Activated T-cell treated with anti-CD3 and anti-CD28 coated beads, Interleukin-2, amount 50 U/mL, for 1 hour (primary cell): ENCODE measurements at places on chromosomes 11 and 22.

- DNase-seq: no peak
Observed at GRCh38 chr11:30245621-30246020, 14.8 kb downstream of the FSHB start.

- DNase-seq: no peak
Observed at GRCh38 chr11:69965821-69966582, 112.1 kb upstream of the ANO1 start.

DNA sequence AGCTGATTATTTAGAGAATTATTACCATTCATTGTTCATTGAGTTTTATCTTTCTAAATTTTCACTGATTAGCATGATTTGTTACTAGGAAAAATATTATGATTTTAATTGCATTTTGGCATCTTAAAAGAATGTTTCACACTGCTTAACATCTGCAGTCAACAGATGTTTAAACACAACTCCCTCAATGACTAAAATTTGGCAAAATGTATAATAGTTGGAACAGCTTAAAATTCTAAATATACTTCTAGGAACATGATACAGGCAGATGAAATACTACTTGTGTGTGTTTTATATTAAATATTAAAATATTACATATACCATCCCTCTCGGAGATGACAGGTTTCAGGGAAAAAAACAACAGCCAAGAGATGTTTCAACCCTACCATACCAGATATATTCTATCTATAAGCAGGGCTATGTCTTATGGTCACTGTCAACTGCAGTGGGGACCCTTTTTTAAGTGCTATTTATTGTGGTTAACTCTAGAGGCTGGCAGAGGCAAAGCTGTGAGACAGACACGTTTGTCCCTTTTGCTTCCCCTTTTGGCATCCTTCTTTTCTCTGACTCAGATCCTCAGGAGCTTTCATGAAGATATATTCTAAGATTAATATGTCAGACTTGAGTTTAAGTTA, 81.9 kb downstream of the BDNF start:
- DNase-seq: no peak

- no peak for DNase-seq
Observed at GRCh38 chr11:66271816-66272215, 3.4 kb downstream of the RAB1B start.

- DNase-seq: no peak
Observed at GRCh38 chr22:48084041-48084728, 1321.7 kb downstream of the TBC1D22A start.

DNA sequence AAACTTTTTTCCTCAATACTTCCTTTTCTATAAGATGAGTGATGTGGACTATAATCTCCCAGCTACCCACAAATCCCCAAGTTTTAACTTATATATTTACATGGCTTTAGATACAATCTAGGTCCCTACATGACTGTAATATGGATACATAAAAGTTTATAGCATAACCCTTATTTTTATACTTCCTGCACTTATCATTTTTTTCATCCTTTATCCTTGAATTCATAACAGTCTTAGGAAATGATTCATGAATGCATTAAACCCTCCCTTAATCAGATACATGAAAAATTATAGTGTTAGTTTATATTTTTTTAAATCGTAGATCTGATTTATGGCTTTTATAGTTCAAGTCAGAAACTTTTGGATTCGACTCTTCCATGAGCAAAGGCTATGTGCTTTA, 195.8 kb downstream of the MAML2 start:
- no peak for DNase-seq

DNA sequence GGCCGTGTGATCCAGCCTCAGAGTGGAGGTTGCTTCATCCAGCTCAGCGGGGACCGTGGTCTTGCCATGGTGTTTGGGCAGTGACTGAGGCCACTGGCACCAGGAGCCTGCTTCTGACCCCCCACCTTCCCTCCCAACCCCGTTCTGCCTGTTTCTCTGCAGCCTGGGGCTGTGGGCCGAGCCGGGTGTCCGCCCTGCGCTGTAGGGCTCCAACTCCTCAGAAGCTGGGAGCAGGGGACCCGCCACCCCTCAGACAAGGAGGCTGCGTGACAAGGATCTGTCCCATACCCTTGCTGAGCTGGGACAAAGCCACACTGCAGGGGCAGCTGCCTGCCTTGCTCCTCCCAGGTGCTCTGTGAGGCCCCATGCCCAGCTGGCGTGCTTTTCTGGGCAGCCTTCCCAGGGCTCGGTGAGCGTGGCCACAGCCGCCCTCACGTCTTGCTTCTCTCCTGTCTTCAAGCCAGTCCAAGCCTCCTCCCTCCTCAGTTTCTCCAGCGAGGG, 11.7 kb upstream of the ARFGAP3 start:
- no peak for DNase-seq

- no peak for DNase-seq
Observed at GRCh38 chr11:60130496-60130895, 42.0 kb downstream of the MS4A2 start.

DNA sequence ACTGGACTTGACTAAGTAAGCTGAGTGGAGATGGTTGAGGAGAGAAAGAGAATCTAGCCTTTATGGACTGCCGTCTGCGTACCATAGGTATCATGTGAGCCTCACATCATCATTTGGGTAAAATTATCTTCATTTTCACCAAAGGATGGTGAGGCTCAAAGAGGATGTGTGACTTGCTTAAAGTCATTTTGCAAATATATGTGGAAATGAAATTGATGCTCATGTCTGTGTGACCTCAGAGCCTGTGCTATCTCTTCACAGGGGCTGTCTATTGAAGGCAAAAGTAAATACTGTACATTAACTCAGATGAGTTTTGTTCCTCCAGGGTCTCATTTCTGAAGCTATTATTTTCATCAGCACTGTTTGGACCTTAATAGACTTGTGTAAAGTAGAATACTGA, 83.3 kb upstream of the ALKBH3 start:
- DNase-seq: no peak

DNA sequence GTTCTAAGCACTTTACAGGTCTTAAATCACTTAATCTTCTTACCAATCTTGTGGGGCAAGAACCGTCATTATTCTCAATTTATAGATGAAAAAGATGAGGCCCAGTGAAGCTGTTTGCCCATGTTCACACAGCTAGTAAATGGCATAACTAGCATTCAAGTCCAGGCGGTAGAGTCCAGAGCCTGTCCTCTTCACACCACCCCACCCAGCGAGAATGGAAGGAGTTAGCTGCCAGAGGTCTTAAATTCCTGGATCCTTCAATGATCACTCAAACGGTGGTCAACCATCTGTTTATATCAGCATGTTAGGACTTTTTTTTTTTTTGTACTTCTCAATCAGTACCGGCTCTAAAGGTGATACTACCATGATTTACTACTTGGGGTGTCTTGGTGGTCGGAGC, 43.3 kb downstream of the PARVA start:
- DNase-seq: no peak

- no peak for DNase-seq
Observed at GRCh38 chr22:46798041-46798365, 35.6 kb downstream of the TBC1D22A start.

DNA sequence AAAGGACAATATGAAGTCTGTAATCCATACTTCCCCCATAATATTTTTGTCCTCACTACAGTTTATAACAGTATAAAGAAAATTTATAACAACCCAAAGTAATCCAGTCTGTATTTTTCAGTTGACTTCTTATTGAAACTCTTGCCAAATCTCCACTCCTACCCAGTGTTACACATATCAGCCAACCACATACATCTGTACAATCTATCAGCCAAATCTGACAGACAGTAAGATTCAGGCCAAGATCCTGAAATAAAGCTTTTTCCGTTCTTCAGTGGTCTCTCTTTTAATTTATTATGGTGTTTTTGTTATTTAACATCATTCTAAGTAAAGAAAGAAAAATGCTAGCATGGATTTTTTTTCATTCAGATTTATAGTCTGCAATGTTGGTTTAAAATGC, 2370.9 kb upstream of the RAG2 start:
- DNase-seq: no peak

- DNase-seq: no peak
Observed at GRCh38 chr22:45157907-45158306, 5.8 kb upstream of the NUP50 start.

DNA sequence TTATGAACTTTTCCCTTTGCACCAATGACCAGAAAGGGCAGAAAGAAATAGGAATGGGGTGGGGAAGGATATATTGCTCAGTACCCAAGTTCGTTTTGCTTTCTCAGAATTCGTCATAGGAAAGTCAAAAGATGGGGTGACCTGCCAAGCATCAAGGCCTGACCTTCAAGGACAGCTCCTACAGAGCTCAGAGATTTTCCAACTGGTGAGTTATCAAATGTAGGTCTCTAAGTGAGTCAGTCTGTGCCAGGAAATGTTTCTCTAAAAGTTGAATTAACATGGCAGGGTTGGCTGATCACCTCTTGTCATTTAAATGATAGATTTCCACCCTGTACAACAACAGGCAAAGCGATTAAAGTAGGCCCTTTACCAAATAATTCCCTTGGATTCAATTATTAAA, 307.2 kb downstream of the CADM1 start:
- DNase-seq: no peak

- DNase-seq: no peak
Observed at GRCh38 chr11:119889728-119890280, 160.8 kb upstream of the NECTIN1 start.

DNA sequence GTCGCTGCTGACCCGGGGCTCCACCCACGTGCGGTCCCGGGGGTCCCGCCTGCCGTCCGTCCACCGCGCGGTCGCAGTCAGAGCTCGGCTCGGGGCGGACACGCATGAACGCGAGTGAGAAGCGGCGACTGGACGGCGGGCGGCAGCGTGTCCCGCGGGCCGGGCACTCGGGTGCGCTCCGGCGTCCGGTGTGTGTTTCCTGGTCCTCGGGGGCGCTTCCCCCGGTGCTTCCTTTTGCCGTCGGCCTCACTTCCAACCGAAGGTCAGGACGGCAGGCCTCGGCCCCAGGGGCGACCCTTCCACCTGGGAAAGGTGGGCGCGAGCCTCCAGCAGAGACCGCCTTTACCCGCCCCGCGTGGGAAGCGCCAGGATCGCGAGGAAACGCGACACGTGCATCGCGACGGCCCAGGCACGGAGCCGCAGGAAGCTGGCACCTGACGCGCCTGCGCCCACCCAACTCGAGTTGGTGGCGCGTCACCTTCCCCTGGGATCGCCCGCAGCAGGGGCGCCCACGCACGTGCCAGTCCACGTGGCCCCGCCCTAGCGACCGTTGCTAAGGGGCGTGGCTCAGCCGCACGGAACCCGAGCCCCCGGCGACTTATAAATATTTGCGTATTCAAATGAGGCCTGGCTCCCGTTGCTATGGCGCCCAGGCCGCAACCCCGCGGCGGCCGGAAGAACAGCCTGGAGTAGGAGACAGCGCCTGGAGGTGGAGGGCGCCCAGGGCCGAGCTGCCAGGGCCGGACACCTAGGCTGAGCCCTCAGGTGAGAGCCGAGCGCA, at the start of gene LRRC56:
TSS of gene LRRC56 (plus strand) at position 687 of the 781 bp plus-strand sequence. CDS start 3,158 bp downstream, outside the sequence.
- DNase-seq: peak; percentile 95

DNA sequence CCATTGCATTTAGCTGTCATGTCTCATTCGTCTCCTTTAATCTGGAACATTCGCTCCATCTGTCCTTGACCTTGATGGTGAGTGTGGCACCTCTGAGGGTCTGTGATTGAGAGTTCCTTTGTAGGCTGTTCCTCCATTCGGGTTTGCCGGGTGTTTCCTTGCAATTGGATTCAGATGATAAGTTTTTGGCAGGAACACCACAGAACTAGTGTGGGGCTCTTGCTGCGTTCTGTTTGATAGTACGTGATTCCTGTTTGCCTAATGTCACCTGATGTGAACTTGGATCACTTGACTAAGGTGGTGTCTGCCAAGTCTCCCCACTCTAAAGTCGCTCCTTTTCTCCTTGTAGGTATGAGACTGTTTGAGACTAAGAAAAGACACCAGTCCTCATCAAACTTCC, 109.7 kb upstream of the TMEM45B start:
- no peak for DNase-seq

DNA sequence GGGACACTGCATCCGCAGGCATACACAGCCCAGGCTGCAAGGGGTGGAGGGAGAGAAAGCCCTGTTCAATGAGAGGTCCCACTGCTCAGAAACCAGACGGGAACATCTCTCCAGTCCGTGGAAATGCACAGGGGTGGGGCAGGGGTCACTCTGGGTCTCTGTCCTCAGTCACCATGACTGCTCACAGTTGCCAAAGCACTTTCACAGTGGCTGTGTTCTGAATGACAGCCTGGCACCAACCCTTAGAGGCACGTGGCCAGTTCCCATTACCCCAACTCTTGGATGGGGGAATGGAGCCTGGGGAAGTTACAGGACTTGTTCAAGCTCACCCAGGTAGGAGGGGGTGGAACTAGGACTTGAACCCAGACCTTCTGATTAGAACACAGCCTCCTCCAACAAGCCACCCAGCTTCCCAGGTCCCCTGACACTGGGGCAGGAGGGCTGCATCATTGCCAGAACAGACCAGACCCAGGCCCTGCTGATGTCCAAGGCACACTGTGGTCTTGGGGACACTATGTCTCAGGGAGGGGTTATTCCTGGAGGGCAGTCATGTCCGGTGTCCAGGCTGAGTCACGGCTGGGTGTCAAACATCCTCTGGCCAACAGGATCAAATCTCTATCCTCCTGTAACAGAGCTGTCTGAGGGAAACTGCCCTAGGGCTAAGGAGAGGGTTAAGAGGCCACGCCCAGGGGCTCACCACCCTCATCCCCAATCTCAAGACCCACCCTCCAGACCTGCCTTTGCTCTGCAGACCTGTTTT, 8.2 kb downstream of the ZNF70 start:
- no peak for DNase-seq

GRCh38 chr11:131099013-131099412, 182.7 kb upstream of the SNX19 start:
- DNase-seq: no peak

GRCh38 chr11:112159098-112160065, 4.5 kb downstream of the IL18 start:
- DNase-seq: no peak

- DNase-seq: no peak
Observed at GRCh38 chr11:92633820-92634219, 335.6 kb upstream of the MTNR1B start.

DNA sequence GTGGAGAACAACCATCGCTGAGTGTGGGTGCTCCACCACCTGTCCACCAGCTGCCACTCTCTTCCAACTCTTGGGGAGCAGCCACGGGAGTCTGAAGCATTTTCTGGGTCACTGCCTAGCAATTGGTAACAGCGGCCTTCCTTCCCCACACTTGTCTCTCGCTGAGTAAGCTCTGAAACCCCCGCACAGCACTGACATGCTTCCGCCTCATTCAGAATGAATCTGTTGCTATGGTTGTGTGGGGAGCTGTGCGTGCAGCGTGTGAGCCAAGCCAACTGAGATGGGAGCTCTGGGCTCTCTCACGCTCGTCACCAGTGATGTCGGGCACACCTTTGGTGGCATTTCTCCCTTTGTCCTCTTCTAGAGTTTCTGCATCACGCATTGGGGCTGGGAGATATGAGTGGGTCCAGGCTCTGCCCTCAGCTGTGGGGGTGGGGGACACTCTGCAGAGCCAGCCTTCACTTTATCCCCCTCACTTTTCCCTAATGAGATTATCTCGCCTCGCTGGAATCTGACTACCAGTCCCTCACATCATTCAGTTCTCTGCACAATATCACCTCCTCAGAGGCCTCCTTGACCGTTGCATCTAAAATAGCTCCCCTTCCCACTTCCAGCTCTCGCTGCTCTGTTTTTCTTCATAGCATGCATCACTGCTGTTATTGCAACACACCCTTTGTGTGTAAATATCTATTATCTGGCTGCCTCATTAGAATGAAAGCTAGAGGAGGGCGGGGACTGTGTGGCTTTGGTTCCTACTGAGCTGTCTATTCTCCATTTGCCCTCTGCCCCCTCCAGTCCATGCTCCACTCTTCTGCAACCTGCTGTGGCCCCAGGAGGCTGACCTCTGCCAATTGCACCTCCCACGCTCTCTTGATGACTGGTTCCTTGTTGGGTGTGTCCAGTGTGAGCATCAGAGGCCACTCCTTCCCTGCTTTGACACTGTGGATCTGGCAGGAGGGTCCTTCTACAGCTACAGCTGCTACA, 569.9 kb upstream of the CADM1 start:
- DNase-seq: no peak

- no peak for DNase-seq
Observed at GRCh38 chr11:42170601-42171000, 711.1 kb upstream of the LRRC4C start.
